ENCODE measurements at places on chromosomes 3 and 15. TPM values are rescaled to one million over a fixed set of nuclear protein-coding genes. Genes with fewer than 3 reads are reported as not detected.

Gene SPATA12
- not detected for total RNA-seq

Gene PPCDC
- 13.5 TPM for total RNA-seq

DNA sequence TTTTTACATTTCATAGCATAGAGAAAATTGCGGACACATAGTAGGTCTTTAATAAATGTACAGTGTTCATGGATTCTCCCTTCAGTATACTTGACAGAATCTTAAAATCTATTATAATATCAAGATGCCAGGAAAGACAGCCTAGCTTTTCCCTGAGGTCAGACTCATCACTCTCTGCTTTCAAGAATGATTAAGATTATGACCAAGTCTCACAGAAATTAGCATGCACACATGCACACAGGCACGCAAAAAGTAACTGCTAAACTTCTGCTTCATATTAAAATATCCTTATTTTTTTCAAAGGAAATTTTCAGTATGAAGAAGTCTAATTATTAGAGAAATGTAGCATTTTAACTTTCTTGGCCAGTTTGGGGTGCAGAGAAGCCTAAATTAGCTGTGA, 493.8 kb upstream of the NECTIN3 start:
- DNase-seq, result no peak

DNA sequence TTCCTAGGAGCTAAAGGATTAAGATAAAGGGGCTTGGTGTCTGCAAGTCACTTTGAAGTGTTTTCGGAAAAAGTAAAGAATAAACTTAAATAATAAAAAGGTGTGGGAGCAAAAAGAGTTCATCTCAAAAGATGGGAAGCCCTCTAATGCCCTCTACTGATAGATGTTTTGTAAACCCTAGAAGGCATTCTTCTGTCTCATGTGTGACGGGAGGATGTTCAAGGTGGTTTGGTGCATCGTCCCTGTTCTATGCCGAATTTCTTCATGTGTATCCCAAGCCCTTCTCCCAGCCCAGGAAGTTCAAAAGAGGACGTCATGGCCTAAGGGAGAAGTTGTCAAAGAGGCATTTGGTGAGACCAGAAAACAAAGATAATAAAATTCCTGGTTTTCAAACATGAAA, 37.2 kb downstream of the CCK start:
- no peak for DNase-seq

GRCh38 chr3:52721730-52722008, 15.8 kb downstream of the SPCS1 start:
- no peak for DNase-seq

GRCh38 chr3:195896361-195897080, 11.8 kb downstream of the TNK2 start:
- no peak for DNase-seq

GRCh38 chr3:170327040-170327808, 30.3 kb upstream of the SKIL start:
- no peak for DNase-seq

- DNase-seq, result no peak
Observed at GRCh38 chr3:13378155-13378554, 42.0 kb downstream of the NUP210 start.

DNA sequence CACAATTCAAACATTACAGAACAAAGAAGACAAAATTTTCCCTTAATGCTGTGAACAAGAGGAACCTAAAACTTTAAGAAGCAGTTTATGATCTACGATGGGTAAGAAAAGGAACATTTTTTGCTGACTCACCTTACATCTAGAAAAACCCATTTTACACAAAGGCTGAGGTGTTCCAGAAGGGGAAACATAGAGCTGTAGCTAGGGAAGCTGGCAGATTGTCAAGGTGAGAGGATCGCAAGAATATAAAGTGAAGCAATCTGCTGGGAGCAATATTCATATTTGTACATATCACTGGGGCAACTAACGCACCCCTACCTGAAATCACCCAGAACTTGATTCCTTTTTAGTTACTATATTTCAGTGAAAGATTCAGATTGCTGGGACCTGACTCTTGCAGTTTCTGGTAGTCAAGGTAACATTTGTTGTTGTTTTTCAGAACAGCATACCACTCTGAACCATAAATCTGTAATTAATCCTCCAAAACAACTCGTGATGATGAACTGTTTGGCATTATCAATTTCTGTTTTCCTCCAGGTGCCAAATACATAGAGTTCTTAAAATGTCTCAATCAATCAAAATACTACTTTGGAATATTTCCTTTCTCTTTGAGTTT, 184.1 kb upstream of the LRRC3B start:
- no peak for DNase-seq

DNA sequence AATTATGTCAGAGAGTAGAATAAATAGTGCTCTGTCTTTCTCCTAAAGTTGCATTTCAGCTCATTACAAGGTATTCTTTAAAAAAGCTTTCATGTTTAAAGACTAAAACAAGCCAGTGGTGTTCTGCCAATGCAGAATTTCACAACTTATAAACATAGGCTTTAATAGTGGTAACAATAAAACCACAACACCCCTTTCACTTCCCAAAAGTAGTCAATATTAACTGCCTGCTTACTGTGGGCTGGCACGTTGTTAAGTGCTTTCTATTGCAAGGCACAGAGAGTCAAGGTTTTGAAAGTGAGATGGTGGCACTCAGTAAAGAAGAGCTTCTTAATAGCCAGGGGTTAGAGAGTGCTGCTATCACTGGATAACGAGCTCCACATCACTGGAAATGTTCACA, 8.4 kb upstream of the RTP1 start:
- no peak for DNase-seq

GRCh38 chr3:183799461-183799860, 25.9 kb downstream of the MAP6D1 start:
- DNase-seq, result no peak

- no peak for DNase-seq
Observed at GRCh38 chr3:39209329-39209970, 17.1 kb upstream of the XIRP1 start.

GRCh38 chr15:77416148-77416455, 3.8 kb downstream of the PEAK1 start:
- DNase-seq, result no peak

DNA sequence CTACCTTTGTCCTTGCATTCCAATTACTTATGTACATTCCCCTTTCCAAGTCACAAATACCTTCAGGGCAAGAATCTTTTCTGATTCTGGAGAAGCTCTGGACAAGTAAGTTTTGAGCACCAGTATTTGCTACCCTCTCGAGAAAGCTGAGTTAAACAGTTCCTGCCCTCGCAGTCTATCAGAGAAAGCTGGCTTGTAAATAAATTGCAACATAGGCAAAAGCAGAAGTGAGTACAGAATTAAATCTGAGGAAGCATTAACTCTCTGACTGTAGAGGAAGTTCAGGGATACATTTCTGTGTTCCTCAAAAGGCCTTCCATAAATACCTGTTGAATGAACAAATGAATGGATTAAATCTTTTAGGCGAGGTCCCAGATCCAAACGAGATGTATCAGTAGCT, 1.2 kb downstream of the OSBPL11 start:
- no peak for DNase-seq

GRCh38 chr3:187360596-187360995, 7.6 kb upstream of the RTP4 start:
- no peak for DNase-seq

DNA sequence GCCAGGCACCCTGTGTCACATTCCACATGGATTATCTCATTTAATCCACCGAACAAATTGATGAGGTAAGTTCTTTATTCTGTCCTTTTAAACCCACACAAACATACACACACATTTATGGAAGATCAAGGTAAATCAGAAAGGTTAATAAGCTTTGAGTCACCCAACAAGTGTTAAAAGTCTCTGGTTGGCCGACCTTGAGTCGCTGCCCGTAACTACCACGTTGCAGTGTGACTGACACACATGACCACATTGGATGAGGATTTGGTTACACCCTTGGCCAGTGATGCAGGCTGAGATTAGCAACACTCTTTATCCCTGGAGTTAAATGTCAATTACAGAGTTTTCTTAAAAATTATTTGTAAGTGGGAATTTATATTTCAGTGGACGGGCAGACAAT, 19.2 kb downstream of the FOXP1 start:
- DNase-seq, result no peak

- DNase-seq, result no peak
Observed at GRCh38 chr3:176794406-176794805, 402.9 kb downstream of the TBL1XR1 start.

- no peak for DNase-seq
Observed at GRCh38 chr3:9214599-9214998, 34.8 kb downstream of the SRGAP3 start.

All from omental fat pad (tissue), 4 donors.